ENCODE measurements at places on chromosomes 7 and 10.

GRCh38 chr7:112422842-112423496, 27.3 kb upstream of the IFRD1 start:
- DNase-seq: no peak

DNA sequence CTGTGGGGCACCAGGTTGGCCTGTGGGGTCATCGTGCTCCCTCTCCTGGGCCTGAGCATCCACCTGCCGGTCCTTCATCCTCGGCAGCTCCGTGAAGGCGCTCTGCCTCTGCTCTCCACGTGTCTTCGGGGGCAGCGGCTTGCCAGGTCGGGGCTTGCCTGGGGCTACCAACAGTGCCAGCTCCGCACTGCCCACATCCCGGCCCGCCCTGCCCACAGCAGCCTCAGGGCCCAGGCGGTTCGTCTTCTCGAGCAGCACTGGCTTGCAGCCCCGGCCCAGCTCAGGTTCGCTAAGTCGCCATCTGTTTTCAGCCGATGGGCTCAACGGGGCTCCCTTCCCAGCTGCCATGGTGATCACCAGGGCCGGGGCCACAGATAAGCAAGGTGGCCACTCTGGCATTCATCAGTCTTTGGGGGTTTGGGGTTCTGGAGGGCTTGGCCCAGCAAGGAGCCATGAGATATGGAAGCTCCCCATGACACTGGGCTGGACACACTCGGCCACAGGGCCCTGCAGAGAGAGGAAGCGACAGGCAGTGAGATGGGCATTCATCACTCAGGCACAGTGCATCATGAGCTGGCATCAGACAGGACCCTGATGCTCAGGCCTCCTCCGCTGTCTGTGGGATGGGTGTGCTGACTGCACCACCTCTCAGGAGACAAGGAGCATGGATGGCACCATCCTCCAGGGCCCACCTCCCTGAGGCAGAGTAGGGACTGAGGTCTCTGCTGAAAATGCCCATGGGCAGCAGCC, 15.5 kb downstream of the ZNF488 start:
- no peak for DNase-seq

- DNase-seq: peak; percentile 21
Observed at GRCh38 chr7:47266131-47266706, 315.7 kb downstream of the TNS3 start.

GRCh38 chr7:127885843-127886242, 145.4 kb downstream of the LRRC4 start:
- DNase-seq: no peak

DNA sequence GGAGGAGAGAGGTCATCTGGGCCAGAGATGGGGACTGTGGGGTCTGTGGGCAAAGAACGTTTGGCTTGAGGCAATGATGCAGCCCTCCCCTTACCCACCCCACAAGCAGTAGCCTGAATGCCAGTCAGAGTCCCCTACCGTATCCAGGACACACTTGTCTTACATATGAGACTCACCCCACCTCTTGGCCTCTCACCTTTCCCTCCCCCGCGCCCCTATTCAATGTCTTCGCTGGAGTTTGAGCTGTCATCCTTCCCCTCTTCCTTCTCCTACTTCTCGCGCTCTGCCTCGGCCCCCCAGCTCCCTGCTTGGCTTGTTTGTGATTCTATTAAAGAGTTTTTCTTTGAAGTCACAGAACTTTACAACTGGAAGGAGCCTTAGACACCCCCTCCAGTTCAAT, 8.9 kb downstream of the PRRT4 start:
- DNase-seq: no peak

DNA sequence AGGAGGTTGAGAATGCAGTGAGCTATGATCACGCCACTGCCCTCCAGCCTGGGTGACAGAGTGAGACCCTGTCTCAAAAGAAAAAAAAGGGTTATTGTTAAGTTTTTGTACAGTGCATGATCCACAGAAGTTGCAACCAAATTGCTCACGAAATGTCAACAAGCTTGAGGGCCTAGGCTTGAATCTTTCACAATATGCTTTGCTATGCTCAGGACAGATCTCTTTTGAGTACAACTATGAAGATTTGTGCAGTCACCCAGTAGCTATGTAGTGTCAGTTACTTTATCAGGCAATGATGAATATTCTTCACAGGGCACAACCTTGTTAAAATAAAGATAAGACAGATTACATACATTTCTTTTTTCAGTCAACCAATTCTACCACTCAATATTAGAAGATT, 109.2 kb downstream of the PRTFDC1 start:
- no peak for DNase-seq

DNA sequence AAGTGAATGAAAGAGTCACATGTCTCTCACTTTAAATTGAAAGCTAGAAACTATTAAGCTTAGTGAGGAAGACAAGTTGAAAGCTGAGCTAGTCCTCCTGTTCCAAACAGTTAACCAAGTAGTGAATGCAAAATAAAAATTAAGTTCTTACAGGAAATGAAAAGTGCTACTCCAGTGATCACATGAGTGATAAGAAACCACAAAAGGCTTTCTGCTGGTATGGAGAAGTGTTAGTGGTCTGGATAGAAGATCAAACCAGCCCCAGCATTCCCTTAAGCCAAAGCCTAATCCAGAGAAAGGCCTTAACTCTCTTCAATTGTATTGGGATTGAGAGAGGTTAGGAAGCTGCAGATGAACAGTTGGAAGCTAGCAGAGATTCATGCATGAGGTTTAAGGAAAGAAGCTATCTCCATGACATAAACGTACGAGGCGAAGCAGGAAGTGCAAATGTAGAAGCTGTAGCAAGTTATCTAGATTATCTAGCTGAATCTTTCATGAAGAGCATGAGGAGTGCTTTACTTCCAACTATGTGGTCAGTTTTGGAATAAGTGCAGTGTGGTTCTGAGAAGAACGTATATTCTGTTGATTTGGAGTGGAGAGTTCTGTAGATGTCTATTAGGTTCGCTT, 261.6 kb downstream of the MDFIC start:
- no peak for DNase-seq
